ENCODE measurements at places on chromosomes 4 and X.
A peak's percentile ranks its signal among the peaks of the same experiment; 100 is the strongest.

GRCh38 chr4:89839558-89839957 is 2.6 kb upstream of the SNCA start:
- DNase-seq, result no peak

GRCh38 chrX:41445781-41446358 is 1.3 kb upstream of the NYX start:
- DNase-seq, result no peak

DNA sequence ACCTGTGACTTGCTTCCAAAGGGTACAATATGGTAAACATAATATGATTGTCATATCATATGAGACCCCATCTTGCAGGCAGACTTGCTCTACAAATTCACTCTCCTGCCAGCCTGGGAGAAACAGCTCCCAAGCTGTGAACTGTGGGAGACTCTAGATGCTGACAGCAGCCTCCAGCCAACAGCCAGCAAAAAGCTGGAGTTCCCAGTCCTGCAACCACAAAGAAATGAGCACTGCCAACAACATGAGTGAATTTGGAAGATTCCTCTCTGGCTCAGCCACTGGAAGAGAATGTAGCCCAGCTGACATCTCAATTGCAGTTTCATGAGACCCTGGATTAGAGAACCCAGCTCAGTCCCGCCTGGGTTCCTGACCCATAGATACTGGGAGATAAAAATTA is 145.4 kb downstream of the QDPR start:
- DNase-seq, result peak; percentile 12

DNA sequence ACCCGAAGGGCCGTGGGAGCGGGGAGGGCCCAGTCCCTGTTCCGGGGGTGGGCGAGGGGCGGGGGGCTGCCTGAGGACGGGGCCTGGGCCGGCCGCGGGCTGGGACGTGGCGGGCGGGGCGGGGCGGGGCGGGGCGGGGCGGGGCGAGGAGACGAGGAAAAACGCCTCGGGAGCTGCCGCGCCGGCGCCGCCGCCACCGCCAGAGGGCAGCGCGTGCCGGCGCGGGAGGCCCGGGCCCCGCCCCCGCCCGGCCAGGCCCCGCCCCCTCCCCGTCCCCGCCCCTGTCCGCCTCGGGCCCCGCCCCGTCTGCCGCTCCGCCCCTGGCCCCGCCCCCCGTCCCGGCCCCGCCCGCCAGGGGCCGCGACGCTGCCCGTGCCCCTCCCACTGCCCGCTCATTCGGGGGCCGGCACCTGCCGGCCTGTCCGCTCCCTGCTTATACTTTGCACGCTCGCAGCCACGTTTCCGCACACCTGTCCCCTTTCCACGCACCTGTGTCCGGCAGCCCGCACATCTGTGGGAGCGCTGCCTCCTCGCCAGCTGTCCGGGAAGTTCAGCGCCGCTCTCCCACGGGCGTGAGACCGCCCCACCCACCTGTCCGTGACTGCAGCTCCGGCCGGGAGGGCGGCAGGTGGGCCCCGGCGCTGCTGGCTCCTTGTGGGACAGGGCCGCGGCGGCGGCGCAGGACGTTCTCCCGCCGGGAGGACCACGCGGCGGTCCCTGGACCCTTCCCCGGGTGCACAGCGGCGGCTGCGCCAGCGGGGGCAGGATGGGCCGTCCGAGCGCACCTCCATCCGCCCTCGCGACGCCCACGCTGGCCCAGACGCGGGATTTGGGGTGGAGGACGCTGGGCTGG is 1.7 kb upstream of the FGFRL1 start:
- peak; percentile 61 for DNase-seq

DNA sequence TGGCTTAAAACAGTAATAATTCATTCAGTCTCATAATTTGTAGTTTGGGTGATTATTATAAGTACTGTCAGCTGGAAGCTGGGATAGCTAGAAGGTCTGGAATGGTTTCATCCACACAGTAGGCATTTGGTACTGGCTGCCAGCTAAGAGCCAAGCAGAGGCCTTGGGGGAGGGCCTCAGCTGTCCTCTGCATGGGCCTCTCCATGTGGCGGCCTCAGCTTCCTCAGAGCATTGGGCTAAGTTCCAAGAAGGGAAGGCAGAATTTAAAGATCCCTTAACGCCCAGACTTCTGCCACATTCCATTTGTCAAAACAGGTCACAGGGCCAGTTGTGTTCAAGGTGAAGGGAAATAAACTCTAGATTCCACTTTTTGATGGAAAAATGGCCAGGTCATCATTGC is 93.3 kb downstream of the NEUROG2 start:
- peak; percentile 14 for DNase-seq

DNA sequence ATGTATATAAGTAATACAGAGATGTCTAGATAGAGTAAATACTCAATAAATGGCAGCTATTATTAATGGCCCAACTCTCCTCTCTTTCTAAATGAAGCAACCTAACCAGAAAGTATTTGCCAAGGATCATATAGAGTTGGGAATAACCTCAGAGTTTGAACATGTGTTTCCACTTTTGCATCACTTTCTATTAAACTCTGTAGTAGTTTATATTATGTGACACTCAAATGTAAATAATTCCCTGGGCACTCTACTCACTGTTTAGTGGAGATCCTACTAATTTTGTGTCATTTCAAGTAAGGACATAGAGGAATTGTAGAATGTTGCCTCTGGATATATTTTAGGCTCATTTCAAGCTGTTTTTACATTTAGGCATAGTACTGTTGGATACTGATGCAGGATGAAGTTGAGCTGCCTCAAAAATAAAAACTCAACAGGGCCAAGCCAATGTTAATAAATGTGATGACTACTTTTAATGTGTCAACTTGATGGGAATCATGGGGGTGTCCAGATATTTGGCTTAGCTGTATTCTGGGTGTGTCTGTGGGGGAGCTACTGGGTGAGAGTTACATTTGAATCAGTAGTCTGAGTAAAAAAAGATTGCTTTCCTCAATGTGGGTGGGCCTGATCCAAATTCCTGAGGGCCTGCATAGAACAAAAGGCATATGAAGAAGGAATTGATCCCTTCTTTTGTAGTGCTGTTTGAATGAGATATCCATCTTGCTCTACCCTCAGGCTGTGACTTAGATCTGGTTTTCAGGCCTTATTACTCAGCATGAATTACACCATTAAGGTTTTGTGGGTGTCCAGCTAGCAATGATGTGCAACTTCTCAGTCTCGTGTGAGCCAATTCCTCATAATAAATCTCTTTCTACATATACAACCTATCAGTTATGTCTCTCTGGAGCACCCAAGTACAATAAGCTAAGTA is 1368.2 kb downstream of the STIM2 start:
- peak; percentile 42 for DNase-seq

- DNase-seq, result peak; percentile 36
Observed at GRCh38 chr4:3322059-3322550, 29.3 kb downstream of the RGS12 start.

DNA sequence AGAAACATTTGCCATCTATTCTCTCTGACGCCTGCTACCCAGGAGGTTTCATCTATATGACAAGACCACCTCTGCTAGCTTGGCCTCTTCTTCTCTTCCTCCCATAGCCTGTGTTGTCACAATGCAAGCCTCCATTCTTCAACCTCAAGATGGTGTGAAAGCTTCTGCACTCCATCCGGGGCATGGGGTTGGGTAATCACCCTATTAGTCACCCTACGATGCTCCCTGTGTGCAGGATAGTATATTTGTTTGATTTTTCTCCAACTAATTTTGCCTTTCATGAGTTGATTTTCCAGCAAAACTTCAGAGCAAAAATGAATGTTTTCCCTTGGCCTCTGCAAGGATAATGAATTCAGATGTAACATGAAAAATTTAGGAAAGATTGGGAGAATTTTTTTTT is 128.0 kb upstream of the STS start:
- no peak for DNase-seq

DNA sequence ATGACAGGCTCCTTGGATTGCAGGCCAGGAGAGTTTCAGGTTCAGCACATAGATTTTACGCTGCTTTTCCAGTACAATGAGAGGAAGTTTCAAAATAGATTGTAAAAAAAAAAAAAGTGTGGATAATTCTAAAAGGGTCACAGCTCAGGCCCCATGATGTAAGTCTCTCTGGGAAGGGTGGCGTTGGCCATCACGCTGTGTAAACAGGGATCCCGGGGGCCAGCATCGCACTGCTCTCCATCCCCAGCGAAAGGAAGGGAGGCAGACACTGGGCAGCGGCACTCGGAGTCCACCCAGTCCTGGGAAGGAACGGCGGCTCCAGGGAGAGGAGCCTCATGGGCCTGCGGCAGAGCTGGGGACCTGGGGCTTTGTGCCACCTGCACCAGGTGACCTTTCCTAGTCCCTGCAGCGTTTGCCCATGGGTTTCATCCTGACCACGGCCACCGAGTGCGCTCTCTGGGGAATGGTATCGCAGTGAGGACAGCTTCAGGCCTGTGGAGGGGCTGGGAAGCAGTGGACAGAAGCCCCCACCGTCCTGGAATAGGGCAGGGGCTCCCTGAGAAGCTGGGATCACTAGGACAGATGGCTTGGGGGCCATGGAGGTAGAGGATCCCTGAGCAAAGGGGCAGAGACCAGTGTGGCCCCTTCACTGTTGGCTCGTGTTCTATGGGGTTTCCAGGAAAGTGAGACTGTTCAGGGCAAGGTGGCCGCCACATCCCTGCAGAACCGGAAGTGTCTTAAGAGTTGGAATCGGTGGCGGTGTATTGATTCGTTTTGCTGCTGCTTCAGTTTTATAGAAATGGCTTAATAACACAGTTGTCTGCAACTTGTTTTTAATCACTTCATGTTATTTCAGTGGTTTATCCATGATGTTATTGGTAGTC is 38.9 kb downstream of the RGS12 start:
- no peak for DNase-seq

DNA sequence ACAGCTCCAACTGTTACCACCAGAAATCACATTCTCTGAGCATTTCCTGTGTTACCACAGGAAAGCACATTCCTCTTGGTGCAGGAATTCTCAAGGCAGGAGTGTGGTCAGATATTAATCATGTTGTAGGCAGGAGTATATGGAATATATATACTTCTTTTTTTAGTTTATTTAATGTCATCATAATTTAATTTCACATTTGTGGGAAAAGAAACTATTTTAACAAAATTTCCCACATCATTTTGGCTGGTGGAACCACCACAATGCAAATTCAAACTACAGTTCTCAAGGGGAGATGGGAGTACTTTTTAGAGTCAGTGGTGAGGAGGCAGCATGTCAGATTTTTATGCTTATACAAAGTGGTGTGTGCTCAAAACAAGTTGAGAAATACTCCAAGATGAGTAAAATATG is 139.0 kb downstream of the ATP10D start:
- peak; percentile 95 for DNase-seq

GRCh38 chr4:73705721-73706120 is 34.6 kb upstream of the CXCL8 start:
- DNase-seq, result no peak
